ENCODE measurements at places on chromosomes 2 and 18.

DNA sequence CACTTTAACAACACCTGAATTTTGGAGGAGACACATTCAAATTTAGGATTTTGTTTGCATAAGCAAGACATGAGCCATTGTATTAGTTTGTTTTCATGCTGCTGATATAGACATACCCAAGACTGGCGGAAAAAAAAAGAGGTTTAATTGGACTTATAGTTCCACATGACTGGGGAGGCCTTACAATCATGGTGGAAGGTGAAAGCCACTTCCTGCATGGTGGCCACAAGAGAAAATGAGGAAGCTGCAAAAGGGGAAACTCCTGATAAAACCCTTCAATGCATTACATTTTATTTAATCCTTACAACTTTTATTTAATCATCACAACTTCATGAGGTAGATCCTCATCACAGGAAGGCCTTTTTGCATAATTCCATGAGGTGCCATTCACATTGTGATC, 242.0 kb upstream of the STON1 start:
- DNase-seq = no peak

DNA sequence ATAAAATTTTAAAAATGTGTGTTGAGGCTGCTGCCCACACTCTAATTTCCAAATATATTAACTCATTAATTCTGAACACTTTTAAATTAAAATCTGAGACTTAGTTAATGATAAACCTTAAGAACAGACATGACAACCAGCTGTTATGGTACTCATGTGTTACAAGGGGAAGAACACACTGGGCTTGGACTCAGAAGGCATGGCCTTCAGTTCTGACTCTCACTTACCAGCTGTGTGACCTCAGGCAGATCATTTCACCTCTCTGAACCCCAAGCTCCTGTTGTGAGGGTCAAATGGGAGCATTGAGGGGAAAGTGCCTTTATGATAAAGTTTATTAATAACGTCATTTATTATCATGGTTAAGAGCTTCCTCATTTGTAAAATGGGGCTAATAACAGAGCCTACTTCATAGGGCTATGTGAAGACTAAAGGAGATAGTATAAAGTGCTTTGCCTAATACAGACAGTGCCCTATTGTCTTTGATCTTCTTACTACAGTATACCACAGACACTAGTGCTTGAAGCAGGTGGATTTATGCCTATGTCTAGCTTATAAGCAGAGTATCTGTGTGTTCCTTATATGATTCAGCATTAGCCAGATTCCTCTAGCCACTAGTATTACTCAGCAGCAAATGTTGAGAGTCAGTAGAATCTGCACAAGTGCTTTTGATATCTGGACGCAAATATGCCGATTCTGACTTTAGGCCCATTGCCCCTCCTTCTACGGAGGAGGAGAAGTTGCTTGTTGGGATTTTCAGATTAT, 99.6 kb downstream of the SGPP2 start:
- DNase-seq = no peak

DNA sequence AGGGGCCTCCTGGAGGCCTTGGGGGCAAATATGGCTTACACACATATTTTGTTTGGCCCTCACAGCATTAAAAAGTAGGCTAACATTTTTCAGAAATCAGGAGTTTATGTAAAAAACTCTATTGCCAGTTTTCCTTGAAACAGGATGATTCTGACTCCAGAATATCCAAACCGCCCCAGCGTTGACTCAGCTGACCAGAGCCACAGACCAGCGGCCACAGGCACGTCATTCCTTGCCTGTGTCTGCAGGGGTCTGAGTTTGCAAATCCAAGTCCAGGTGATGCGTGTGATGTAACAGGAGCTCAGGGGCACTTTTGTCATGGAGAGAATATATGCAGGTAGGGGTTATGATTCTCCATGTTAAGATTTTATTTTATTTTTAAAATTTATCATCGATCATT, 79.4 kb upstream of the ALKAL2 start:
- peak; percentile 3 for DNase-seq

DNA sequence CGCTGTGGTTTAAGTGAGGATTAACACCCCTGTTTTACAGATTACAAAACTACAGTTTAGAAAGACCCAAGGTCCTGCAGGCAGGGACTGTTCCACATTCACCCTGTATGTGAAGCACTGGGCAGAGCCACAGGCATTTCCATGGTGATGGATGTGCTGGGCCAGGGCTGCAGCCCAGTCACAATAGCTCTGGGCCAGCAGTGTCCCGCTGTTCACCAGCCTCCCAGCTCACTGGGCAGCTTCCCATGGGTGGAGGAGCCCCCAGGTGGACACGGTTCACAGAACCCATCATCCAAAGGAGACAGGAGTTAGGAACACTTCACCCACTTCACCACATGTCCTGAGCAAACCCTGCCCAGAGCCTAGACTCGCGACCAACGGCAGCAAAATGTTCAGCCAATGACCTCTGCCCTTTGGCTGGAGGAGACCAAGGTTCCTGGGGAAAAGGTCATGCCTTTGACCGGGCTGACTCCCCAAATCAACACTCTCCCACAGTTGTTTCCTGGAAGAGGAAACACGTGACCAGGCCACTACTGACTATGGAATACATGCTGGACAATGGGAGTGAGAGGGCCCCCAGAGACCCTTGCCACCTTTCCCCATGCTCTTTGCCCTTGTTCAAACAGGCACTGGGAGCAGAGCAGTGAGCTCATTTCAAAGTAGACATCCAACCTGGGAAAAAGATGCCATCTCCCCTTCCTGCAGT, 28.0 kb upstream of the SLC35F6 start:
- DNase-seq = no peak

DNA sequence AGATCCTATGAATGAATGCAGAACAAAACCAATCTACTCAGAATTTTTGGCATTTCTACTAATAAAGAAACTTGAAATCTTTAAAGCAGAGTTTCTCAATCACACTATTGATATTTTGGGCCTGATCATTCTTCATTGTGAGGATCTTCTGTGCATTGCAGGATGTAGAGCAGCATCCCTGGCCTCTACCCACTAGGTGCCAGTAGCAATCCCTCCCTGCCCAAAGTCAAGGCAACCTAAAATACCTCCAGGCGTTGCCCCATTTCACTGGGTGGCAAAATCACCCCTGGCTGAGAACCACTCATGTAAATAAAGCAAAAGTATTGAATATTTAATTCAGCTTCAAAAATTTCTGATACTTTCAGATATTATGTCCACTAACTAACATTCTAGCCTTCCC, 213.0 kb downstream of the SP3 start:
- DNase-seq = no peak

GRCh38 chr2:46471697-46472096, 7.7 kb upstream of the TMEM247 start:
- no peak for DNase-seq

DNA sequence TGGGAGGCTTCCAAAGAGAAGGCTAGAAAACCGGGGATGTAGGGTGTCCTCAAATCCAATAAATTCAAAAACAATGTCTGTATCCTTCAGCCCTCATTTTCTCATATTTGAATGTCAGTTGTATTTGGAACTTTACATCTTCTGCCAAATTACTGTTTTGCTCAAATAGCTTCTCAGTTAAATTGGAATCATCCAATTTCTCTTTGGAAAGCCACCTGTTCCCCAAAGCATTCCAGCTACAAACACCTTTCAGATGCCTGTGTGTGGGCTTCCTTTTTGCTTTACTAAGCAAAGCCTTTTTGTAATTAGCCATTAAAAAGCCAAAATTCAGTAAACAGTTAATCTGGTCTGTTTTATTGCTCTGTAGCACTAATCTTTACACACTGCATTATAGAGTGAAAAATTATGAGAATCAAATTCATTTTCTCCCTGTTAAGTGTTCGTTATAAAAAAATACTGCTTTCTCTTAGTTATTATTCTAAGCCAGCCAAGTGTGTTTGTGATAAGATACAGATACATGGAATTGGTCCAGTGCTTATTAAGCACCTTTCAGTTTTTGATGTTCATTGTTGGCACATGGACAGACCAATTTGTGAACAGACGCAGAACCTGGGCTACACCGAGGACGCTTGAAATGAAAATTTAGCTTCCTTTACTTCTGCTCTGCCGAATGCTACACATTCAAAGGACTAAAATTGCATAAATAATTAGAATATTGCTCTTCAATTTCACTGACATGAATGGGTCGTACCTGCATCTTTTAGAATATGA, 151.6 kb downstream of the RTN4 start:
- DNase-seq = no peak

GRCh38 chr2:26442707-26443106, 35.2 kb downstream of the OTOF start:
- DNase-seq = no peak

GRCh38 chr2:234858145-234858544, 93.7 kb upstream of the SH3BP4 start:
- DNase-seq = no peak

DNA sequence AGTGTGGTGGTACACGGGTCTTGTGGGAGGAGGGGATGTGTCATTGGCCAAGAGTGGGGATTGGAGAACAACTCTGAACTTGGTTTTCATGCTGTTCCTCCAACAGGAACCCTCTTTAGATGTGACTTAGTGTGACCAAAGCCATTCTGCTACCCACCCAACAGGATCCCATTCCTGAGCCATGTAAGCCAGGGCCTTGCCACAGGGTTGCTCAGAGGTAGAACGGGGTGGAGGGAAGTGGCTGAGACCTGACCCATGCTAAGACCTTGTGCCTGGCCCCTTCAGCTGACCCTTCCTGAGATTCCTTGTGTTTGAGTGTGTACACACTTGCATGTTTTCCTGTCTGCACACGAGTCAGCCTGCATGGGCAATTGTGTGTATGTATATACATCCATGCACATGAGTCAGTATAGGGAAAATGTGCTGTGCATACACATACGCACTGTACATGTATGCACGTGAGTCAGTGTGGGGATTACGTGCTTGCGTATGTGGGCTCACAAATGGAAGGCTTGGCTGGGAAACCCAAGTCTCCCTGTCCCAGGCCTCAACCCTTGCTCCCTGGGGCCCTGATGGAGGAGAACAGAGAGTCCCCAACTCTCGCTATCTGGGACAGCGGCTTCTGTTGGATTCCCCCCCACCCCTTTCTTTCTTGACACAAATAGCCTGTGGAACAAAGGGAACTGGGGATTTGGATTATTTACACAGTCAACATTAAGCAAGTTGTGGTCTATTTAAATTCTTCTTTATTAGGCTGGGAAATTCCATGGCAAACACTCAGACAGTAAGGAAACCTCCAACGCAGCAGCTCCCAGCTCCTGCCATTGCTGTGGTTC, 339.8 kb downstream of the DYSF start:
- DNase-seq = peak; percentile 62

GRCh38 chr18:13446610-13447461, 228.3 kb downstream of the LDLRAD4 start:
- DNase-seq = peak; percentile 34

DNA sequence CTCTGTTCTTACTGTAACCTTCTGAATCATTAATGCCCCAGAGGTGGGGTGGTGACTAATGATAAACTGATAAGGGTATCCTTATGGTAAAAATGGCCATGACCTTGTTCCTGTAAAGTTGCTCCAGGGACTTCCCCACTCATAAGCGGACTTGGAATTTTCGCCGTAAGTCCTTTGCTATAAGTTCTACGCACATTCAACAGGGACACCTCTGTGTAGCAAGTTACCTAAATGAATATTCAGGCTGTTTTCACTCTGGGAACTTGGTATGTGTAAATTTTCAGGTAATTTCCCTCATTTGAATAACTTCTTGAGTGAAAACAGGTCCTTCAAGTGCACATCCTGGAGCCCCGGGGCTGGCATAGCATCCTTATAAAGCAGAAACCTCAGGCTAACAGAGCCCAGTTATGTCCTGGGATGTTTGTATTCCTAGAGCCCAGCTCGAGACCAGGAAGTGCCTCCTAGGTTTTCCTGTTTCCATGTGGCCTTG, 9.4 kb upstream of the AGFG1 start:
- DNase-seq = no peak

- no peak for DNase-seq
Observed at GRCh38 chr2:67046591-67046990, 350.5 kb upstream of the ETAA1 start.

GRCh38 chr2:134169788-134170187, 84.1 kb upstream of the MGAT5 start:
- DNase-seq = no peak

DNA sequence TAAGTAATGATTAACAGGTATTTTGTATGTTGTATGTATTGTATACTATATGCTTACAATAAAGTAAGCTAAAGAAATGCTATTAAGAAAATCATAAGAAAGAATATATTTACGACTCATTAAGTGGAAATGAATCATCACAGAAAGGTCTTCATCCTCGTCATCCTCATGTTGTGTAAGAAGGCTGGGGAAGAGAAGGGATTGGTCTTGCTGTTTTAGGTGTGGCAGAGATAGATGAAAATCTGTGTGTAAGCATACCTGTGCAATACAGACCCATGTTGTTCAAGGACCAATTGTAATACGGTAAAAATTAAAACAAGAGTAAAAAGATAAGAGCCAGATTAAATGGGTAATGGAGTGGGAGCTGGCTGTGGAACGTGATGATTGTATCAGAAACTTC, 16.6 kb downstream of the SLC35F5 start:
- DNase-seq = no peak

DNA sequence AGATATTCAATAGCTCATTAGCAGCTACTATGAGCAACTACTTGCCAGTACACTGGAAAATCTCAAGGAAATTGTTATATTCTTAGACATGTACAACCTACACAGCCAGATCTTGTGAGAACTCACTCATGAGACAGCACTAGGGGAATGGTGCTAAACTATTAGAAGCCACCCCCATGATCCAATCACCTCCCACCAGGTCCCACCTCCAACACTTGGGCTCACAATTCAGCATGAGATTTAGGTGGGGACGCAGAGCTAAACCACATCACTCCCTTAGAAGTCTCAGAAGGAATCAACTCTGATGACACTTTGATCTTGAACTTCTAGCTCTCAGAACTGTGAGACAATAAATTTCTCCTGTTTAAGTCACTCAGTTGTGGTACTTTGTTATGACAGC, 418.3 kb upstream of the SPHKAP start:
- DNase-seq = no peak

GRCh38 chr2:12587729-12588522, 128.8 kb upstream of the TRIB2 start:
- DNase-seq = peak; percentile 90

DNA sequence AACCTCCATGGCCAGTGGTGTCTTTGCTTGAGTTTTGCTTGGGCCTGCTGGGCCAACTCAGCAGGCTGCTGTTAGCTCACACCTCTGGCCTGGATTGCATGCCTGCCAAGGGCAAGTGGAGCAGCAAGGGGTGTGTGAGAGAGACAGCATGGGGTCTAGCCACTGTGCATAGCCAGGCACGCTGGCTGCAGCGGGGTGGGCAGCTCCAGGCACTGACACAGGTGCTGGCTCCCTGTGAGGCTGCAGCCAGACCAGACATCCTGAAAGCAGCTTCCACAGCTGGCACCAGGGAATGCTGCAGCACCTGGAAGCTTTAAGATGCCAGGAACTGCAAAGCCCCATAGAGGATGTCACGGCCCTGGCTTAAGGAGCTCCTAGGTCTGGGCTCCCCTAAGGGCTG, 376.4 kb upstream of the VWC2L start:
- DNase-seq = no peak

GRCh38 chr2:158493458-158493857, 36.7 kb downstream of the PKP4 start:
- no peak for DNase-seq

- no peak for DNase-seq
Observed at GRCh38 chr18:63135101-63135500, 184.5 kb downstream of the BCL2 start.

GRCh38 chr2:3288470-3289170, 89.0 kb downstream of the EIPR1 start:
- no peak for DNase-seq

Data from astrocyte of the spinal cord (primary cell).